ENCODE measurements at places on chromosomes 1 and 21.

GRCh38 chr1:108961198-108961597, 2.1 kb downstream of the CLCC1 start:
- DNase-seq: no peak

DNA sequence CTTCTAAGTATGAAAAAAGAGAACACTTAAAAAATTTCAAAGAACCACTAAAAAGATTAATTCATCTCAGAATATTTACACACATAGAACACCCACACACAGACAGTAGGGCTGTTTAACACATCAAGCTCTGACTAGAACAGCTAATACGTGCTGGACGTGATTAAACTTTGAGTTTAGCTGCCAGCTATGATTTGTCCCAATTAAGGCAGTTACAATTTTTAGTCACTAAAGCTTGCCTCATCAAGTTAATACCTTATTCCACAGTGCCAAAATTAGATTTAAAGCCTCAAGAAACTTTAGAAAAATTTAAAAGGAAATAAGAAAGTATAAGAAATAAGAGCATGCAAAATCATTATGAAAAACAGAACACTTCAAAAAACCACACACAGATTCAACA, 18.9 kb downstream of the SLC16A1 start:
- no peak for DNase-seq

GRCh38 chr1:226201029-226201593, 14.6 kb upstream of the ACBD3 start:
- DNase-seq: peak; percentile 41

DNA sequence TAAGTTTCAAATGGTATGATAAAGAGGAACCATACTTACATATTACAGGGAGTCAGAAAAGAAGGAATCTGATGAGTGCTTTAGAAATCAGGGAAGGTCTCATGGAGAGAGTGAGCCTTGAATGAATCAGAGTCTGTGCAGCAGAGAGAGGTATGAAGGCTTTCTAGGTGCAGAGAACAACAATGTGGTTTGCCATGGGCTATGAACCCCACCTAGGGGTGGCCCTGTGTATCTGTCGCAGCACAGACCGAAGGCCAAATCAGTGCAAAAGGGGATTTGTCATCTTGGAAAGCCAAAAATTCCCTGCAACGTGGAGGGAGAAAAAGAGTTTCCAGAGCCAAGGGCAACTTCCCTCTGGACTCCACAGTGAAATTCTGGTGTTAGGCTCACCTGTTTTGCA, 3.5 kb downstream of the PAPPA2 start:
- DNase-seq: no peak

DNA sequence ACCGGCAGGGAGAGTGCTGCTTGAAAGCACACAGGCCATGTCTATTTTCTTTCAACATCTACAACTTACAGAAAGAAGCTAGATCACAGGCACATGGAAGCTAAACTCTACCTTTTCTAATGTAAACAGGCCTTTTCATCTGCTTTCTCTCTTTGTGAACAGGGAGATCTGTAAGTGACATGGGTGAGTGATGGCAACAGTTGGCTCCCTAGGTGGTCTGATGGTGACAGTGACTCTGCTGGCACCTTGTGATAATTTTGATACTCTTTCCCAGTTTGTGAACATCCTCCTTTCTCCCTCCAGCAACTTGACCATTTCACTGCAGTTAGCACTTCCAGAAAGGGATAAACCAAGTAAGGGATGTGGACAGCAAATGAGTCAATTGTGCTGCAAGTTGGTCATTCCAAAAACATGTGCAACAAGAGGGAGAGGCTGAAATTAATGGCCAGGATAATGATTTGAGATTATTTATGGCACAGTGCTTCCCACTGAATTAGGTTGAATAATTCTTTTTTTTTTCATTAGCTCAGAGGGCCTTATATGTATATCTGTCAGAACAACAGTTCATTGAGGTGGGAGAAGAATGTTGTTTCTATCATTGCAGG, 89.5 kb downstream of the XCL2 start:
- DNase-seq: no peak

DNA sequence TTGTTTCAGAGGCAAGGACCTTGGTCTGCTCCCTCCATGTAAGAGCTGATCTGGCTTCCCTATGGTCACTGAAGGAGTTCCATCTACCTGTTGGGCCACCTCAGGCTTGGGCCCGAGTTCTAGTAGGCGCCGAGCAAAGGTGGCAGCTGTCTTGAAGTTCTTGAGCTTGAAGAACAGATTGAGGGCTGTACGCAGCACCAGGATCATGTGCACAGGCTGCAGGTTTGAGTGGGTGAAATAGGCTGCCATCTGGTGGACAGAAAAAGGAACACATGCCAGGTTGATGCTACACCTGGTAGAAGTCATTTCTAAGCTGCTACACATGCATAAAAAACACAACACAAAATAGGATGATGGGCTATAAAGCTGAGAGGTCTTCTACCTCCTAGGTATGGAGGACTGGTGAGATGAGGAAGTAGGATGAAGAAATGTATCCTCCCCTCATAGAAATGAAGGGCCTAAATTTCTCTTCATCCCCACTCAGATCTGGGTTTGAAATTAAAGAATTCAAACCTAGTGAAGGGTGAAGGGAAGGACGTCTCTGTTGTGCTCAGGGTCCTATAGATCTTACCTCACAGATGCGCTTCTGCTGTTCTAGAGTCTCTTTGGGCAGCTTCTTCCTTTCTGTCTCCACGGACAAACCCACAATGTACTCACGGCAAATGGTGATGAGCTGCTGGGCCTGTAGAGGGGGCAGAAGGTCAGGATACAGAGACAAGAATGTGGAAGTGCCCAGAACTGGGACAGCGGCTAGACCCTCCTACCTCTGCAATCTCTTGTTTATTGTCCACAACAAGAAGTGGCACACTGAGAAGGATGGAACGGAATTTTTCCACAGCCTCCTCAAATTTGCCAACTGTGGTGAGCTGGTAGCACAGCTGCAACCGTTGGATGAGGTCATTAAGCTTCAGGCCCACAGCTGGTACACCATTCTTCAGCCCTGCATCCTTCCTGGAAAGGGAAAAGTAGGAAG, 6.6 kb upstream of the PEX19 start:
- peak; percentile 27 for DNase-seq

Data from GM12892 (cell line).